ENCODE measurements at places on chromosomes 12 and 14. TPM values are rescaled to one million over a fixed set of nuclear protein-coding genes. Genes with fewer than 3 reads are reported as not detected.

Gene TBX5
- total RNA-seq, result 22.3 TPM

DNA sequence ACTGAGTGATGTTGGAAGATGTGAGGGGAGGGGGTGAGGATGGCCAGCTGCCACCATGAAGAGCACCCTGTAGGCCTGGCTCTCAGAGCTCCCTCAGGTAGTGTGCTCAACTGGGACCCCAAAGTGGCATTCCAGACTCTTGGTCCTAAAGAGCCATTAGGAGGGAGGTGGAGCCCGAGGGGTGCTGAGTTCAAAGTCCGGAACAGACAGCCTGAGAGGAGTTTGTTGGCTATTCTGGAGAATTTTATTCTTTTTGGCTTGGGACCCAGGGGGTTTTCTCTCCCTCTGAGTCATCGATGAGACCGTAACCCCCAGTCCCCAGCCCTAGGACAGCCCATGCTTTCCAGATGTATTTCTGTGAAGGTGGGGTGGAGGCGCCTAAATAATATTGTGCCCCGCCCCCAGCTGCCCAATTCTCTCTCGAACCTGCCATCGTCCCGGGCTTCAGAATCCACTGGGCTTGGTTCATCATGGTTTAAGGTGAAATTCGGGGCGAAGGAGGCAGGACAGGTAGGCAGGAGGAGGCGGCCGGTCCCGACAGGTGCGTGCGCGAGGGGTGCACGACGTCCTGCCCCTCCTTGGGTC lies 690 bp upstream of the RBP5 start:
- peaks cover 20% of the 10 kb centered on the region for H3K4me1 ChIP-seq
- no peak for DNase-seq

DNA sequence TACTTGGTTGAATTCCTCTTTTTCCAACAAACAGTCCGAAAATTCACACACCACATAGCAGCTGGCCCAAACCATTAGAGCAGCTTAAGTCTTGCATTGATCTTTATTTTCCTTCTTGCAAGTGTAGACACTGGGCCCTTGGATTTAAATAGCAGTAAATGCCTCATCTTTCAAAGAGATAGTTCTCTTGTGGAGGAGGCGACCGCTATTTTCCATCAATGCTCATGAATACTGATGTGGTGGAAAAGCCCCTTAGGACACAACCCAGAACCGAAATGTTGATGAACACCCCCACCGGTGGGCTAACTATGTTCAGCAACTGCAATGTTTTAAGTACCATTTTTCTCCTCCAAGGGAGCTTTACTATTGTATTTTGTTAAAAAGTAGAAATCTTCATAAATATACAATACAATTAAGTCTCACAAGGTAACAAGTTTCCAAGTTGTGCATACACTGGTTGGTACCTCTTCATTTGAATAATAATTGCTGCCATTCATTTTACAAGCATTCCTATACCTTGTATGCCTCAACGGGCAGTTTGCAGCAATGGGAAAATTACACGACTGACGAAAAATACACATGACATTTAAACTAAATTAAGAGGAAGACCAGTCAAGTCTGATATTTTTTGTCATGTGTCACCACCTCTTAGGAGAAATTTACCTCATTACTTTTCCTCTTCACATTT lies 18.0 kb downstream of the NIN start:
- DNase-seq, result no peak
- H3K27me3 ChIP-seq, result no peaks in the 10 kb centered on the region
- H3K4me1 ChIP-seq, result peaks cover 16% of the 10 kb centered on the region
- H3K36me3 ChIP-seq, result no peaks in the 10 kb centered on the region
- no peak overlapping the region for H3K27ac ChIP-seq

DNA sequence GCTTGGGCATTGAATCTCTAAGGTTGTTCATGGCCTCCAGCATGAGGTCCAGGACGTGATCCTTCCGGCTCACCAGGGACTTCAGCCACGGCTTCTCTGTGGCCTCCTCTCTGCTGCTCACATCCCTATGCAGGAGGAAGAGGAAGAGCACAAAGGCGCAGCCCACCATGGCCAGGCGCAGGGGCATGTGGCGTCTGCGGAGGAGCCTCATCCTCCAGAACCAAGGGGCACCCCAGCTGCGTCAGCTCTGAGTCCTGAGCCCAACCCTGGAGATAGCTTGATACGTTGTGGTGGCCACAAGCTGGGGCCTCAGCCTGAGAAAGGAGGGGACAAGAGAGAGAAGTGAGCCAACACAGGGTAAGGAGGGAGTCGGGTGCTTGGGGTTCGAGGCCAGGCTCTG lies 11.6 kb downstream of the GALNT6 start:
- H3K4me1 ChIP-seq, result peaks cover 5% of the 10 kb centered on the region
- H3K27me3 ChIP-seq, result no peaks in the 10 kb centered on the region
- no peaks in the 10 kb centered on the region for H3K36me3 ChIP-seq
- H3K27ac ChIP-seq, result no peak overlapping the region
- no peak for DNase-seq

Gene ARMH4
- total RNA-seq, result 2.3 TPM

- no peaks in the 10 kb centered on the region for H3K36me3 ChIP-seq
- H3K27me3 ChIP-seq, result no peaks in the 10 kb centered on the region
- no peak overlapping the region for H3K4me3 ChIP-seq
- H3K27ac ChIP-seq, result peak overlapping the region; percentile 8
- peaks cover 16% of the 10 kb centered on the region for H3K4me1 ChIP-seq
Measured at GRCh38 chr14:105182296-105183020, 1.3 kb upstream of the NUDT14 start.

Gene GLRX5
- 27.2 TPM for total RNA-seq

- peaks cover 15% of the 10 kb centered on the region for H3K4me1 ChIP-seq
- H3K36me3 ChIP-seq, result peaks cover 29% of the 10 kb centered on the region
- peak; percentile 80 for DNase-seq
- no peaks in the 10 kb centered on the region for H3K27me3 ChIP-seq
- peak overlapping the region; percentile 48 for H3K27ac ChIP-seq
Measured at GRCh38 chr12:120703311-120703942, 6.8 kb upstream of the UNC119B start.

- no peaks in the 10 kb centered on the region for H3K36me3 ChIP-seq
- no peak overlapping the region for H3K4me3 ChIP-seq
- DNase-seq, result no peak
- H3K27me3 ChIP-seq, result no peaks in the 10 kb centered on the region
- H3K27ac ChIP-seq, result no peak overlapping the region
Measured at GRCh38 chr14:32474478-32475195, 145.5 kb downstream of the AKAP6 start.

- H3K36me3 ChIP-seq, result no peaks in the 10 kb centered on the region
- peaks cover 17% of the 10 kb centered on the region for H3K27me3 ChIP-seq
- H3K4me1 ChIP-seq, result peaks cover 9% of the 10 kb centered on the region
- DNase-seq, result no peak
- no peak overlapping the region for H3K27ac ChIP-seq
- no peak overlapping the region for H3K4me3 ChIP-seq
Measured at GRCh38 chr12:46271863-46272262, 3.0 kb upstream of the SLC38A1 start.

GRCh38 chr14:68790644-68791077 lies 2.2 kb downstream of the ZFP36L1 start:
- DNase-seq, result no peak
- peak overlapping the region; percentile 100 for H3K27ac ChIP-seq
- H3K27me3 ChIP-seq, result no peaks in the 10 kb centered on the region
- H3K36me3 ChIP-seq, result peaks cover 37% of the 10 kb centered on the region
- peak overlapping the region; percentile 97 for H3K4me3 ChIP-seq

- H3K27ac ChIP-seq, result no peak overlapping the region
- H3K4me1 ChIP-seq, result no peaks in the 10 kb centered on the region
Measured at GRCh38 chr14:105912641-105913180, 386.3 kb downstream of the TMEM121 start.

DNA sequence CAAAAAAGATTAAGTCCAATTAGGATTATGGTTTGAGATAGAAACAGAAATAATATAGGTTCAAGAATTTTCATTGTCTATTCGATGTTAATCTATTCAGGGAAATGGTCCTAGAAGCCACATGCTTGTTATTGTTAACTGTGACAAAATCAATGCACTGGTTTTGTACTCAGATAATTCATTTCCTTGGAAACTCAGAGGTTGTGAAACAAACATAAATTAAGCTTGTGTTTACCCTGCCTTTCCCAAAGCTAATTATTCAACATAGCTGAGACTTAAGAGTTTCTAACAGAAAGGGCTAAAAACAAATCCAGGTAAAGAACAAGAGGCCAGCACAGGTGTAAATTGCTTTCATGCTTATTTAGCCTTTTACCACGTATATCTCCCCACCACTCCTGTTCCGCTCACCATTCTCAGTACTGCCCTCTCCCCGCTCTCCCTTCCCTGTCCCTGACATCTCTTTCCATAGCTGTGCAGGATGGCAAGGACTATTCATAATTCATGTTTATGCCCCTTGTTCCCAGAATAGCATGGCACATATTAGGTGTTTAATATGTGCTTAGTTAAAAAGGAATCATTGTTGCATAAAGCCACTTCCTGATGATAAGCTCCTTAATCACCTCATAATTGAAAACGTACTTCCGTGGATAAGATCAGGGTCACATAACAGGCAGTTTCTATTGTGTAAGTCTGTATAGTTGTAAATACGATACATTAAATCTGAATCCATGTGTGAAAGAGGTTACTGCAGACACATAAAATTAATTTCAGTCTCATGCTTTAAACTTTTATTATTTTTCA lies 131.8 kb upstream of the USP15 start:
- H3K36me3 ChIP-seq, result no peaks in the 10 kb centered on the region
- DNase-seq, result no peak
- H3K4me1 ChIP-seq, result no peaks in the 10 kb centered on the region
- no peak overlapping the region for H3K4me3 ChIP-seq

DNA sequence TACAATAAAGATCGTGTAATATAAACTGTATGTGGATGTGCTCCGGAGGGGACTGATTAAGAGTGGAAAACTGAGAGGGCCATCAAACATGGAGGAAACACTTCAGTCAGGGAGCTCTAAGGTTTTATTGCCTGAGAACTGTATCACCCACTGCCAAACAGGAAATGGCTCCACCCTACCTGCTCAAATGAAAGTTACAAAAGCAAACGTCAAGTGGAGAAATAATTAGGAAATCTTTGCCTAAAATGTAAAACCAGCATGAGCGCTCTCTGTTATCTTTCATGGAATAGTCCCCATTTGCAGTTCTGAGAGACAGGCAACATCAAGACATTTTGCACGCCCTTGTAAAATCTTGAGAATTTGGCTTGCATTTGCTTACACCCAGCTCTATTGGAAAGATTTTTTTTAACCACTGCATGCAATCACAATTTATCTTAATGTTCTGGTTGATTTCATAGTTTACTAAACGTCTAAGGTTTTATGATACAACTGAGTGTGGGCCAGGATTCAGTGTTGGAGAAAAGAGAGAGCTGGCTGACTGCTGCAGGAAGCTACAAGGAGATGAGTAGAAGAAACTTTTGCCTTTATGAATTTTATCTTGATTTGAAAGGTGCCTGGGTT lies 344.0 kb upstream of the PRICKLE1 start:
- H3K27me3 ChIP-seq, result no peaks in the 10 kb centered on the region
- H3K36me3 ChIP-seq, result no peaks in the 10 kb centered on the region
- no peaks in the 10 kb centered on the region for H3K4me1 ChIP-seq
- H3K4me3 ChIP-seq, result no peak overlapping the region
- H3K27ac ChIP-seq, result no peak overlapping the region

DNA sequence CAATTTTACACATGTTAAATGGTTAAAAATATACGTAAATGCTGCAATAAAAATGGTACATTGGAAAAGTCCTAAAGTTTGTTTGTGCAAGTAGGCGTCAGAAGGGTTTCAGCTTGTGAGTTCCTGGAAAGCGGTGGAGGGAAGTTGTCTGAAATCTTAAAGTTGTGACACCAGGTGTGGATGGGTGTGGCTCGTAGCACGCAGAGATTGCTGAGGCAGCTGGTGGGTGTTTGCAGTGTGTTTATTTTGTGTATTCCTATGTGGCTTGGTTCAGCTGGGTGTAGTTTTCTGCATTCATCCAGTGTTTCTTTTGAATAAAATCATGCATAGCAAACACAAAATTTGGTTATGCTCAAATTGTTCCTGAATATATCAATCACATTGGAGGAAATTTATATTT lies 136.8 kb upstream of the TBX3 start:
- no peaks in the 10 kb centered on the region for H3K4me1 ChIP-seq
- no peaks in the 10 kb centered on the region for H3K36me3 ChIP-seq
- no peak overlapping the region for H3K27ac ChIP-seq
- H3K27me3 ChIP-seq, result no peaks in the 10 kb centered on the region
- no peak for DNase-seq

Gene AREL1
- 36.8 TPM for total RNA-seq

Gene ADCY6
- total RNA-seq, result 42.9 TPM

DNA sequence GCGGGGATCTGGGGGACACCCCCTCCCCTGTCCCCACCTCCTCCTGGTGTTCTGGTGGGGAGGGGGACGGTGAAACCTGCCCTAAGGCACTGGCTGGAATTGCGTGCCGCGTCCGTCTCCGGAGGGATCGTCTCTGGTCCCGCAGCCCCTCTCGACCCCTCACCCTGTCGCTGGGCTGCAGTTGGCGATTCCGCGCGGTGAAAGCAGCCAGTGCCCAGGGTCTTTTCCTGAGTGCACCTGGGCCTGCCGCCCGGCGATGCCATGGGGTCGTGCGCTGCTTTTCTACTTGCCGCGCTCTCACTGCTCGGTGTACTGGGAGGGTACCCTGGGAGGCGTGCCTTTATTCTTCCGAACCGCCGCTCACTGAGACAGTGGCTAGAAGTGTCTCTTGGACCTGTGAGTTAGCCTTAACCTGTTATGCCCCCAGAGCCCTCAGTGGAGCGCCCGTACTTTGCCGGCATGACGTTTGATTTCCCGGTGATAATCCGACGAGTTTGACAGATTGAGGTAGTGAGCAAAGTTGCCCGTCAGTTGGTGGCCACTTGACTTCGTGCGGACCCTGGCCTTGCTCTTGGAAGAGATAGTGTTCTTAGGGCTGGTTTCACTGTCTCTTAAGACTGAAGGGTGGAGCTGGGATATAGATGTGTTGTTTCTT lies 788 bp downstream of the SFSWAP start:
- peak overlapping the region; percentile 94 for H3K4me3 ChIP-seq
- peaks cover 17% of the 10 kb centered on the region for H3K4me1 ChIP-seq
- H3K27me3 ChIP-seq, result no peaks in the 10 kb centered on the region
- peaks cover 30% of the 10 kb centered on the region for H3K36me3 ChIP-seq
- peak overlapping the region; percentile 99 for H3K27ac ChIP-seq
- DNase-seq, result no peak

Gene MAPKAPK5
- total RNA-seq, result 48.9 TPM

- no peaks in the 10 kb centered on the region for H3K4me1 ChIP-seq
- no peak for DNase-seq
- no peaks in the 10 kb centered on the region for H3K36me3 ChIP-seq
- no peaks in the 10 kb centered on the region for H3K27me3 ChIP-seq
- no peak overlapping the region for H3K27ac ChIP-seq
Measured at GRCh38 chr14:49478784-49479183, 107.4 kb downstream of the RPS29 start.

GRCh38 chr14:67491741-67492507 lies 3.4 kb upstream of the TMEM229B start:
- no peak for DNase-seq
- no peak overlapping the region for H3K27ac ChIP-seq
- no peaks in the 10 kb centered on the region for H3K36me3 ChIP-seq
- H3K4me1 ChIP-seq, result peaks cover 4% of the 10 kb centered on the region

Gene PTGDR
- 1.6 TPM for total RNA-seq

Gene NANOG
- not detected for total RNA-seq

DNA sequence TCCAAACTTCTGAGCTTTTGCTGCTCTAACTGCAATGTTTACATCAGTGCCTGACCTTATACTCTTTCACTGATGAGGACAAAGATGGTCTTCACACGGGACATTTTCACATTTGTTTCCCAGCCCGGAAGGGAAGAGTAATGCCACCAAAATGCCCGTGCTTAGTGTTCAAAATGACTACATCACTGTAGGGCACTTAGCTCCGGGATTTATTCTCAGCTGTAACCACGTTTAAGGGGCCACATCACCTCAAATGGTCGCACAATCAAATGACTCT lies 2.9 kb downstream of the GSG1 start:
- peaks cover 59% of the 10 kb centered on the region for H3K4me1 ChIP-seq
- H3K36me3 ChIP-seq, result no peaks in the 10 kb centered on the region
- H3K27me3 ChIP-seq, result no peaks in the 10 kb centered on the region
- DNase-seq, result no peak

Gene SLC39A5
- total RNA-seq, result 0.87 TPM

Gene FERMT2
- total RNA-seq, result 103 TPM

Gene RBP5
- total RNA-seq, result 7.1 TPM

Measured in upper lobe of right lung (tissue), 1 donor.